ACHN (cell line): ENCODE measurements at places on chromosomes 11 and 22.
A peak's percentile ranks its signal among the peaks of the same experiment; 100 is the strongest.

DNA sequence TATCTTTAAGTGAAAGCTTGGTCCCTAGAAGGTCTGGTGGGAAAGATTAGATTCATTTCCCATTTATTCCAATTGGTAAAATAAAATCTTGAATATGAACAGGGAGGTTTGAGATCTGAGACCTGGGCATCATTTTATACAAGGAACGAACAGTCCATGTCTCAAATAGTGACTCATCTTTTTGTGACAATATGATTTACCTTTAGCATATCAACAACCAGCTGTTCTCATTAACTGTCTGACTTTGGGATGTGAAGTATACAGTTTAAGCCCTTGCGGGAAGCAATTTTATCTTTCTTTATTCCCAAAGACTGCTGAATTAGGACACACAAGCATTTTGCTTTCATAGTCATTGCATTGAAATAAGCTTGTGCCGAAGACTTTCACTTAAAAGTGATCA lies 691.6 kb downstream of the ETS1 start:
- DNase-seq: no peak

DNA sequence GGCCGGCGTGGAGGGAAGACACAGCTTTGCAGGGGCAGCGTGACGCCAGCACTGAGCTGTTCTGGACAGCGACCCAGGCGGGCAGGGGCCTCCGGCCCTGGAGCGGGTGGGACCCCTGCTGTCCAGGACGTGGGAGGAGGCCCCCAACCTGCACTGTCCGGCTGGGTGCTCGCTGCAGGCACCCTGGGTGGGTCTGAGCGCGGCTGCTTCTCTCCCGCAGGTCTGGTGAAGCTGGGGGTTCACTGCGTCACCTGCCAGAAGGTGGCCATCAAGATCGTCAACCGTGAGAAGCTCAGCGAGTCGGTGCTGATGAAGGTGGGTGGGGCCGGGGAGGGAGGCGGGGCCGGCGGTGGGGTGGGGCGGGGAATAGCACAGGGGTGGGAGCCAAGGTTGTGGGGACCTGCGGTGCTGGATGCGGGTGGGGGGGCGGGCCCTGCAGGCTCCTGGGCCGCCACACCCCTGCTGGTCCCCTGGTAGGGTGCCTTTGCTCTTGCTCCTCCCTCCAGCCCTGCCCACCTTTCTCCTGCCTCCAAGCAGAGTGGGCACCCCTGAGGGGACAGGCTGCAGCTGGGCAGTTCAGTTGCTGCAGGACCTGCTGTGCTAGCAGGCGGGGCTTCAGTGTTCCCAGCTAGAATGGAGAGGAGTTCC lies 46.2 kb downstream of the BRSK2 start:
- DNase-seq: no peak

DNA sequence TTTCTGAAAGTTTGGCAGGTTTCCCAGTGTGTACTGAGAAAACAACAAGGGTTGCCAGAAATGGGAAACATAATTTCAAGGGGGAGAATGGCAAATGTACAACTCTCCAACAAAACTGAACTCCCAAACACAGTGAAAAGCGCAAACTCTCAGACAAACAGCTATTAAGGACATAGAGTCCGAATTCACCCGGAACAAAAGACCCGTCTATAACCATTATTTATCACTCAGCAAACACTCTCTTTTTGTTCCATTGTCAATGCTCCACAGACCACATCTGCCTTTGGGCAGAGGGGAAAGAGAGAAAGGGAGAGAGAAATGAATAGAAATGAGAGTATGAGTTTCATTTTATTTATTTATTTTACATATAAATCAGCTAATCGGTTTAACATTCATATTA lies 21.7 kb downstream of the KIRREL3 start:
- no peak for DNase-seq

- DNase-seq: no peak
Measured at GRCh38 chr11:15118431-15118830, 3.7 kb downstream of the INSC start.

DNA sequence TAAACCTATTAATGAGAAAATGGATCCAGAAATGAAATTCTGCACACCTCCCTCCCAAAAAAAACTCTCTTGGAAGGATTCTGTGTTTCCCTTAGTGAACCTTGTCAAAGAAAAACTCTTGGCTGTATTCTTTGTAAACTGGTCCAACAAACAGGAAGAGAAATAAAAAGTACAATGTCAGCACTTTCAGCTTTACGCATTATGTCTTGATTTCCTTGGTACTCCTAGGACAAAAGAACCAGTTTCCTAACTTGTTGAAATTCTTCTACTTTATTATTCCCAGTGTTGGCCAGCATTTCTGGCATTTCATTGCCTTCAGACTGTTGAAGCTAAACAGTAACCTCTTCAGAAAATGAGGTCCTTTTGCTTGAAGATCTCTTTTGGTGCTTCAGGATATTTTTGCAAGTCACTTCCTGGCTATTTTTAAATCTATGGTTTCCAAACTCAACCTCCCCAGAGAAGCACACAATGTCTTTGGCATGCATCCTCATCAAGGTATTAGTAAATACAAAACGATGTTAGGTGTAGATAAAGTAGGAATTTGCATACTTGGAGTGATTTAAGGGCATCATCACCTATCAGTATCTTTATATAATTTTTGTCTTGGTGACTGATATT lies 342.7 kb downstream of the AASDHPPT start:
- DNase-seq: no peak

- no peak for DNase-seq
Measured at GRCh38 chr11:73228268-73229134, 10.4 kb downstream of the P2RY2 start.

- DNase-seq: peak; percentile 3
Measured at GRCh38 chr11:43517518-43517917, 158.8 kb downstream of the TTC17 start.

GRCh38 chr11:73965764-73966121 lies 14.9 kb downstream of the DNAJB13 start:
- no peak for DNase-seq

DNA sequence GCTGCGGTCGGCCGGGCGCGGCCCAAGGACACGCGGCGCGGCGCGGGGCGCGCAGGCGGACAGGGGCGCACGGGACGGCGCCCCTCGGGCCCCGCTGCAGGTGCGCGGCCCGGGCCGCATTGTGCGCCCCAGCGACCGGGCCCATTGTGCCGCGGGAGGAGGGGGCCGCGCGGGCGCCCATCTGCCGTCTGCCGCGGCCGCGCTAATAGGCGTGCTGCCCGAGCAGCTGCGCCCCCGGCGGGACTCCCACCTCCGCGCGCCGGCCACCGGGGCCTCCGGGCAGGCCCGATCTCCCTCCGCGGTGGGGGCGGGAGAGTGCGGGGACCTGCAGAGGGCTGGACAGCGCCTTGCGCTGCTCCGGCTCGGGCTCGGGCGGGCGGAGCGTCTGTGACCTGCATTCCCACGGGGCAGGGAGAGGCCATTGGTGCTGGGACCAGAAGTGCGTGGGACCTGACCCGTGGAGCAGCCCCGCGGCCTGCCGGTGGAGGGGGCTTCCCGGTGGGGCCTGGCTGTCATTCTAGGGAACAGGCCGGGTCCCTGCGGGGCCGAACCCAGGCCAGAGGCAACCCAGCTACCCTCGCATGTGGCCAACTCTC lies 933 bp downstream of the BRSK2 start:
- DNase-seq: no peak

DNA sequence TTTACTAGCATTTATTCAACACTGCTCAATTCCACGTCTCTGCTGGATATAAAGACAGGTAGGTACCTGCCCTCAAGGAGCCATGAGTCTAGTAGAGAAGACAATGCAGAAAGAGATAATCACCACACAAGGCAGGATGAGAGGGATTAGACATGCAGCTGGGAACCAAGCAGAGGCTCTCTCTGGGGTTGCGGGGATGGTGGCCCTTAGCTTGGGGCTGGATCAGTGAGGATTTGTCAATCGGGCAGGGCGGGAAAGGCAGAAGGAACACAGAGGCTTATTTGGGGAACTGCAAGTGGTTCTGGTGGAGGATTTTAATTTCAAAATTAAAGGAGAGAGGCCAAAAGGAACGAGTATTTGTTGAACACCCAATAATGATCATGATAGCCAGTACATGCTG lies 8.5 kb upstream of the DMC1 start:
- DNase-seq: no peak

DNA sequence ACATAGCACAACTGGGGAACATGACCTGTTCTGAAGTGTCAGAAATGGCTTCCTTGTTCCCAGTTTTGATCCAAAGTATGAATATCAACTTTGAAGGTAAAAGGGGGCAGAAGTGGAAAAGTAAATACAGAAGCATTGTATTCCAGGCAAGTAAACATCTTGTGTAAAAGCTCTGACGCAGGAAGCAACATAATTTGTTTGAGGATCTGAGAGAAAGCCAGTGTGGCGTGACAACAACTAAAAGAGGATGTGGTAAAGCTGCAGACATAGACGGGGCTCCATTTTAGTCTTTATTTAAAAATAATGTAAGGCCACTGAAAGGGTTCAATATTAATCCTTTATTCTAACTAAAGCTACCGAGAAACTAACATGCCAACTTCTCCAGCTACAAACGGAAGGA lies 310.2 kb downstream of the DLG2 start:
- no peak for DNase-seq

GRCh38 chr22:27456696-27457503 lies 344.7 kb downstream of the MN1 start:
- peak; percentile 59 for DNase-seq

DNA sequence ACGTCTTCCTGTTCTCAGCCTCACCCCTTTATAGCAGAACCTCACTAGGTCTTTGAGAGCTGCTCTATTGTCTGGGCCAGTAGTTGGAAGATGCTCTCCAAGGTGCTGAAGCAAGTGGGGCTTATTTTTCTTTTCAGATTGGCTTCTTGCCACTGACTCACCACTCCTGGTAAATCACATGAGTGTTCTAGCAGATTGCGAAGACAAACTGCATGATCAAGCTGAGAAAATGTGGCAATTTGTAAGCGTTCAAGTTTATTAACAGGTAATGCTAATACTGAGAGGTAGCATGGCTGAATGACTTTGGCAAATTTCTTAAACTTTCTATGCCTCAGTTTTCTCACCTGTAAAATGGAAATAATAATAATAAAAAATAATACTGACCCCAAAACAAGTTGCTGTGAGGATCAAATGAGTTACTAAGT lies 59.2 kb downstream of the CACNG2 start:
- peak; percentile 92 for DNase-seq

DNA sequence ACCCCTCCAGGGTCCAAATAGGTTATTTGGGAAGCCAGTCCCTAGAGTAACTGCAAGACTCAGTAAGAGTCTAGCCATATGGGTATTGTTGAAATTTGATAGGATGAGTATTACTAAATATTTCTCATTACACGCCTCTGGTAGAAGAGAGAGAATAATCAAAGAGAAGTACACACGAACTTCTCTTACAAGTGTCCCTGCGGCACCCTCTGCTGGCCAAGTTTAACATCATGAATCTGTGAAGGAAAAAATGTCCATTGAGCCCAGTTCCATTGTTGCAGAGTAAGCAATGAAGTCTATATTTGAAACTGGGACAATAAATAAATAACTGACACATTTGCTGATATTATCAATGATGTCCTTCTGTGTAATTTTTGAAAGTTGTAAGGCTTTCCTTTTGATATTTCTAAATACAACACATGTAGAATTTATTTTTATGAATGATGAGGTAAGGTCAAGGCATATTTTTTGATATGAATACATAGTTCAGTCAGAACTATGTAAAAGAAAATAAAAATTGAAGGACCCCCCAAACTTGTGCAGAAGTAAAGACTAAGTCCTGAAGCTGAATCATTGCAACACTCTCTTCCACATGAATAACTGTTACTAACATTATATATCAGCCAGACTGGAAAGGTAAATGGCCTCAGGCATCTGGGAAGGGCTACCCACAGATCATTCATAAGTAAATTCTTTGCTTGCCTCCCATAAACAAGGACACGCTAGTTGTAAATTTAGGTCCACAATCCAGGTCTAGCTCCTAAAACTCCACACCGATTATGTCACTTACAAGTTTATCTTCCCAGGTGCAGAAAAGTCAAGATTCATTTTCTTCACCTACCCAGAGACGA lies 10.0 kb downstream of the OR51L1 start:
- DNase-seq: peak; percentile 54

- no peak for DNase-seq
Measured at GRCh38 chr11:127223026-127223425, 222.5 kb upstream of the KIRREL3 start.

- no peak for DNase-seq
Measured at GRCh38 chr11:10351435-10351764, 46.5 kb downstream of the ADM start.

GRCh38 chr11:74611369-74611861 lies 19.0 kb downstream of the POLD3 start:
- DNase-seq: peak; percentile 45

DNA sequence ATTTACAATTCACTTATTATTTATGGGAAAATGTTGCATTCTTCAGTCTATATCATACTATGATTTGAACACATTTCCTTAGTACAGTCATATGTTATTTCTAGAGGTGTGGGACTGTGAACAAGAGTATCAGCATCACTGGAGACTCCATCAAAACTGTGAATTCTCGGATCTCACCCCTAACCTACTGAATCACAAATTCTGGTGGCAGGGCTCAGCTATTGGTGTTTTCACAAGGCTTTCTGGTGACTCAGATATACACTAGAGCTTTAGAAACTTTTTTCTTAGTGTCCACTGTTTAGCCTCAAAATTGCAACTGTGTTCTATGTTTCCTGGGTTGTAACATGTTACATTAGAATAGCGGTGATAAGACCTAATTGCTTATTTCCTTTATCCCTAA lies 352.9 kb upstream of the DDI1 start:
- DNase-seq: no peak

DNA sequence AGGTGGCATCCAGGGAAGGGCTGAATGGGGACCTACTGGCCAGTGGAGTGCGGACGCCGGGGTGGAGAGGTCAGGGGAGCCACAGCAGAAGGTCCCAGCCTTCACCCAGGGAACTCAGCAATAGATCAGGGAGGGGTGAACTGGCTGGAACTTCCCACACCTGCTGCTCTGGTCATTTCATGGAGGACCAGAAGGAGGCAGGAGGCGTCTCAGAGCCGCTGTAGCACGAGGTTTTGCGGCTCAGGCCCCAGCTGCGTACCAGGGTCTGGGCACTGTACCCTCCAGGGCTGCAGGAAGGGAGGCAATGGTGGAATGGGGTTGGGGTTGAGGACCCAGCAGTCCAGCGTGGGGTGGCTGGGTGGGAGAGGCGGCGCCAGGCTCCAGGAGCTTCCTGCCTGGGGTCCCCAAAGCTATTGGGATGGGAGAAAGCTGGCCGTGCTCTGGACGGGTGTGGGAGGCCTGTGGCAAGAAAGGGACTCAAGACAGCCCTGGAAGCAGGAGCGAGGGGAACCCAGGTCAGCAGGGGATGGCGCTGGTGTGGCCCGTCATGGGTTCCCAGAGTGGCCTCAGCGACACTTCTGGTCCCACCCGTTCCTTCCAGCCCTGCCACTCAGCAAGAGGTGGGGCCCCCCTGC lies 20.2 kb upstream of the BRSK2 start:
- no peak for DNase-seq

- no peak for DNase-seq
Measured at GRCh38 chr22:35377735-35378134, 3.2 kb upstream of the HMOX1 start.
